ENCODE measurements at places on chromosomes 2 and 18. TPM values are rescaled to one million over a fixed set of nuclear protein-coding genes. Genes with fewer than 3 reads are reported as not detected.

The GRHL1 gene
- 10.6 TPM for total RNA-seq

The NT5C1B gene
- not detected for total RNA-seq

The CCDC85A gene
- not detected for total RNA-seq

The ASXL3 gene
- not detected for total RNA-seq

The CPLX4 gene
- total RNA-seq = not detected

Measured in PC-9 (cell line).